ENCODE measurements at places on chromosomes 7 and 10. TPM values are rescaled to one million over a fixed set of nuclear protein-coding genes. Genes with fewer than 3 reads are reported as not detected.

FAM221A gene
- total RNA-seq, result 0.64 TPM

VSTM4 gene
- 5.3 TPM for total RNA-seq

FXYD4 gene
- not detected for total RNA-seq

ANKRD1 gene
- total RNA-seq, result 1.6 TPM

BUD31 gene
- 71.8 TPM for total RNA-seq

SLC26A5 gene
- not detected for total RNA-seq

MYPN gene
- 0.12 TPM for total RNA-seq

HILPDA gene
- 43.1 TPM for total RNA-seq

CPED1 gene
- 10.5 TPM for total RNA-seq

TSPAN12 gene
- 0.88 TPM for total RNA-seq

HEPACAM2 gene
- not detected for total RNA-seq

ADD3 gene
- 529 TPM for total RNA-seq

PLXDC2 gene
- 7.5 TPM for total RNA-seq

COL13A1 gene
- total RNA-seq, result 7.6 TPM

MMRN2 gene
- 3.3 TPM for total RNA-seq

POR gene
- total RNA-seq, result 89.7 TPM

HOXA3 gene
- 0.10 TPM for total RNA-seq

ZEB1 gene
- 25.4 TPM for total RNA-seq

TMEM176A gene
- total RNA-seq, result 0.54 TPM

All from cardiac ventricle fibroblast (primary cell).